ENCODE measurements at places on chromosomes 3 and 15. TPM values are rescaled to one million over a fixed set of nuclear protein-coding genes. Genes with fewer than 3 reads are reported as not detected.

DNA sequence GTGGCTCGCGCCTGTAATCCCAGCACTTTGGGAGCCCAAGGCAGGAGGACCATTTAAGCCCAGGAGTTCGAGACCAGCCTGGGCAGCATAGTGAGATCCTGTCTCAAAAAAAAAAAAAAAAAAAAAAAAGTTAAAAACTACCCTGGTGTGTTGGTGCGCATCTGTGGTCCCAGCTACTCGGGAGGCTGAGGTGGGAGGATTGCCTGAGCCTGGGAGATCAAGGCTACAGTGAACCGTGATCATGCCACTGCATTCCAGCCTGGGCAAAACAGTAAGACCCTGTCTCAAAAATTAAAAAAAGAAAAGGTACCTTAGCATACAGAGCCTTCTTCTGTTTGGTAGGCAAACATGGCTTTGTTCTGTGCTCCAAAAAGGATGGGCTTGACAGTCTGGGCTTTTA is 57.5 kb downstream of the PTPRG start:
- DNase-seq, result no peak

- no peak for DNase-seq
Observed at GRCh38 chr15:69663982-69664381, 211.4 kb downstream of the RPLP1 start.

GRCh38 chr15:41486286-41486685 is 7.4 kb upstream of the ITPKA start:
- no peak for DNase-seq

GRCh38 chr15:63663906-63664305 is 66.7 kb downstream of the FBXL22 start:
- DNase-seq, result no peak

Gene LOXL1
- polyA plus RNA-seq, result 0.44 TPM

Gene POPDC2
- 0.54 TPM for polyA plus RNA-seq
